ENCODE measurements at places on chromosomes 12 and 14. TPM values are rescaled to one million over a fixed set of nuclear protein-coding genes. Genes with fewer than 3 reads are reported as not detected.

Gene RHEBL1
- not detected for total RNA-seq

Gene EXOC3L4
- total RNA-seq = 0.44 TPM

DNA sequence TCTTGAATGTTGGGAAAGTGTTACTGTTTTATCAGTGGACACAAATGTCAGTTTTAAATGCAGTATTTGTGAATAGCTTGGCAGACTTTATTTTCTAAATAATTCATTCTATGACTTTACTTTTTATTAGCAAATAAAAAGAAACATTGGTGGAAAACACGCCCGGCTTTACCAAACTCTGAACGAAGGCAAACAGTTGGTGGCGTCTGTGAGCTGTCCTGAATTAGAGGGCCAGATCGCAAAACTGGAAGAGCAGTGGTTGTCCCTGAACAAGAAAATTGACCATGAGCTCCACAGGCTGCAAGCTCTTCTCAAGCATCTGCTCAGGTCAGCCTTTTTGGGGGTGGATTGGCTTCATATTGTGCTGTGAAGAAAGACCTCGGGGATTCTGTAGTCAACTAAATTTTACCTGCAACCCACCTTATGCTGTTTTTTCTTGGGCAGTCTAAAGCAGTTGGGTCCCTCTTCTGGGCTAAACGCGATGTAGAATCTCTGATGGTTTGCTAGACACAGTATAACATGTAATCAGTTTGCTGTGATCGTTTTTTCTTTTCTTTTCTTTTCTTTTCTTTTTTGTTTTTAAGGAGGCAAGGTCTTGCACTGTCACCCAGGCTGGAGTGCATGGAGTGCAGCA lies 156.4 kb downstream of the ESR2 start:
- H3K4me1 ChIP-seq = no peaks in the 10 kb centered on the region
- no peak overlapping the region for H3K4me3 ChIP-seq
- H3K36me3 ChIP-seq = peaks cover 57% of the 10 kb centered on the region
- no peak overlapping the region for H3K27ac ChIP-seq

Gene SDS
- total RNA-seq = 1.4 TPM

Gene OR9K2
- total RNA-seq = not detected

DNA sequence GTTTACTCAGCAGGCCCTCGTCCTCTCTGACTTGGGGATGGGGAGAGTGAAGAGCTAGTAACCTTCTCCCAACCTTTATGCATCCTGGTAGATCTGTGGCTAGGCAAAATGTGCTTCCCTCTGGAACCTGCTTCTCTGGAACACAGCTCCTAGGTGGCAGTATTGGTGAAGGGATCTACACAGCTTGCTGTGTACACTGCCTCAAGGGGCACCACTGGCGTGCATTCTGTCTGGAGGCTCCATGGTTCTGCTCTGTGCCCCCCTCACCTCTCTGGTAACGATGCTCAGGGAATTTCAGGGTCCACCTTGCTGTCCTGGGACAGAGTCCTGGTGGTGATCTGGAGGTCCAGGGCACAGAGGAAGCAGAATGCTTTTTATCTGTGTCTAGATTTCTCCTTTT lies 43.5 kb upstream of the KCNA5 start:
- no peak overlapping the region for H3K27ac ChIP-seq
- H3K4me1 ChIP-seq = no peaks in the 10 kb centered on the region
- H3K4me3 ChIP-seq = no peak overlapping the region
- no peak for DNase-seq
- no peaks in the 10 kb centered on the region for H3K36me3 ChIP-seq
- no peaks in the 10 kb centered on the region for H3K27me3 ChIP-seq

DNA sequence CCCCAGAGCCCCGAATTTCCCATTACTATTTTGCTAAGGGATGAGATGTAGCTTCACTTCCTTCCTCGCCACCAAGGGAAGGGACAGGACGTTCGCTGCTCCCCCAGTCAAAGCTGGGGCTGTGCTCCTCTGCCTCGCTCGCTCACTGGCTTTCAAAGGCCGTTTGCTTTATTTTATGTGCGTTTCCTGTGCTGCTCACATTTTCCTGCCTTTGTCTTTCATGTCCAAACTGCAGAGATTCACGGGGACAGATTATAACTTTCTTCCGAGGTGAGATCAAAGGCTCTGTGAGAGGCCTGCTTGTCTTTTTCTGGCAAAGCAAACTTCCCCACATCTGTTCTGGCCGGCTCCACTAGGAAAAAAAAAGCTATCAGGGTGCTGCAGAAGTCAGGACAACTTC lies 76.0 kb upstream of the FZD10 start:
- no peaks in the 10 kb centered on the region for H3K36me3 ChIP-seq
- DNase-seq = no peak
- H3K4me1 ChIP-seq = no peaks in the 10 kb centered on the region
- no peak overlapping the region for H3K4me3 ChIP-seq

DNA sequence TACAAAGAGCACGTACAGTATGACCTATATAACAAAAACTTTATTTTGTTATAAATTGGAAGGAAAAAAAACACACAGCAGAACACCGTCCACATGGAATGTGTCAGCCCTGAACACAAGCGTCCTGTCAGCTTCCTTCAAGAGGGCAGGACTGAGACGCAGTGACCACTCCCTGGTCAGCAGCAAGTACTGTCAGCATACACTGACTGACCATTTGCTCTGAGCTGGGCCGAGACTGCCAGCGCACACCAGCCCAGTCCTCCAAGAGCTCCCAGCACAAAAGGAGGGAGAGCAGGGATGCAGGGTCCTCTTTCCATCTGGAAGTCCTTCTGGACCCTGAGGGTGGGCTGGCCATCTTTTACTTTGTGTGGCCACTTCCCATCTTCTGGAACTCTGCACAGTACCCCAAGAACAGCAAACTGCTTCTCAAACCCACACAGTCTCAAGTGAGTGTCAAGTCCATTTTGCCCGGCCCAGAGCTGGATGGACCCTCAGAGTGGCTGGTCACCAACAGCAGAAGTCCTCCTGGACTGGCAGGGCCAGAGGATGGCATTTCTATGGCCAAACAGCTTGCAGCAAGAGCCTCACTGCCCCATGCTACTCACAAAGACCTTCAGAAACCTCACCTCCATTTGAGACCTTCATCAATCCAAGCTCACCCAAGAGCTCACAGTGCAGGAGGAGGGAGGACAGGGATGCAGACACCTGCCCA lies 11.7 kb downstream of the CCDC88C start:
- H3K4me3 ChIP-seq = no peak overlapping the region
- no peaks in the 10 kb centered on the region for H3K36me3 ChIP-seq
- no peaks in the 10 kb centered on the region for H3K4me1 ChIP-seq
- DNase-seq = no peak
- no peaks in the 10 kb centered on the region for H3K27me3 ChIP-seq
